ENCODE measurements at places on chromosomes 12 and 14.

DNA sequence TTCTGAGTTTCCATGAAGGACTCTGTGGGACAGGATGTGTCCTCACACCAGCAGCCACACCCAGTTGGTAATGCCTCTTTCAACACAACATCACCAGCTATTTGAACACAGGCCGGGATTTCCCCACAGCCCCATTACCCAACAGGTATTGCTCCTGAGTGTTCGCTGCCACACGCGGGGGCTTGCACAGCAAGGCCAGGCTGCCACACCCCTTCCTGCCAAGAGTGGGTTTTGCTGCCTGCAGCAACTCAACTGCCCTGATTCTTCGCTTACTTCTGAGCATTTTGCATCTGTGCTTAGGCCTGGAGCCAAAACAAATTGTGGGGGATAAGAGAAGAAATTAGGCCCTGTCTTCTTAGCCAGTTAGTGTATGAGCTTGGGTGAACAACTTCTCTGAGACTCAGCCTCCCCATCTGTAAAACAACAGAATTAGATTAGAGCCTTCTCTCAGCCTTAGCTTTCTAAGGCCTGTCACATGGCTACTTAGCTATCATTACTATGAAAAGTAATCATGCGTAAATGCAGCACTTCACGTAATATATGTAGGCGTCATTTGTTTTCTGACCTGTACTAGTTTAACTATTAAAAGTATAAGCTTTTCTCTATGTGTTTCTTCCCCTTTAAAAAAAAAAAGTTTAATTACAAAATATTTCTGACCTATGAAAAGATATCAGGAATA lies 20.0 kb downstream of the CKAP4 start:
- DNase-seq: no peak

- DNase-seq: no peak
Observed at GRCh38 chr12:27185234-27186021, 58.7 kb upstream of the STK38L start.

- no peak for DNase-seq
Observed at GRCh38 chr14:21162081-21162480, 6.2 kb upstream of the OR5AU1 start.

DNA sequence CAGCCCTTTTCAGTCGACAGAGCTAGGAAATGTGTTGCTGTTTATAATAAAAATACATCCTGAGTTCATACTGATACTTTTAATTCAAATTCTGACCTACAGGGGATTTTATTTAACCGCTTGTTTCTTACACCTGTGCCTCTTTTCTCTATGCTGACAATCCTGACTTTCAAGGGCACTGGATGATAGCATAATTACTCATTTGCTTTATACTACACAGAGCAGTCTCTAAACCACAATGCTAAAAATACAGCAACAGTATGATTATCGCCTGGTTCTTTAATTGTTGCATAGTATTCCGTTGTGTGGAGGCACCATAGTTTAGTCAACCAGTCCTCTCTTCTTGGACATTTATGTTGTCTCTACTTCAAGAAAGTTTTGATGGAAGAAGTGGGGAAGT lies 372.9 kb downstream of the DPF3 start:
- no peak for DNase-seq

DNA sequence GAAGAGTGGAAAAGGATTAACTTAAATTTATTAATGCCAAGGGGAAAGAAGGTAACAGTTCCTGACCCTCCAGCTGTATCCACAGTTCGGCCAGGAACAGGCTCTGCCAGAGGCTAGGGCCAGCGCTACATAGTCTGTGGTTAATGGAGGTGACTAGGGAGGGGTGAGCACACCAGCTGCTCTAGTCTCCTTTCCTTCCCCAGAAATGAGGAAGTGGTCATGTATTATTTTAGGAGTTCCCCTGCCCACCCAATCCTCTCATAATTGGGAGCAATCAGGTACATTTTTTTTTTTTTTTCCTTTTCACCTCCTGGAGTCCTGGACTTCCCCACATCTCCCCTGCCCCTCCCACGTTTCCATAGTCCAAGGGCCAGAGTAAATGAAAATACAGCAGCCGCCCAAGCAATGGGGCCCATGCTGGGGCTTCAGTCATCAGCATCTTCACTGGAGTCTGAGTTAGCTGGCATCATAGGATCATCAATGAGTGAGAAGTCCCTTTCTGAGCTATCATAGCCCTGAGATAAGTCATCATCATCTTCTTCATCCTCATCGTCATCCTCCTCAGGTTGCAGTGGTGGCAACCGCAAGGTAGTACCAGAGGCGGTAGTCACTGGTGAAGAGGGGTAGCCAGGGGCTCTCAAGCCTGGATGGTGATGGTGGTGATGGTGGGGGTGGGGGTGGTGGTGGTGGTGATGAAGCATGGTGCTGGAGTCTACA lies 1.5 kb upstream of the SUPT16H start:
- no peak for DNase-seq

DNA sequence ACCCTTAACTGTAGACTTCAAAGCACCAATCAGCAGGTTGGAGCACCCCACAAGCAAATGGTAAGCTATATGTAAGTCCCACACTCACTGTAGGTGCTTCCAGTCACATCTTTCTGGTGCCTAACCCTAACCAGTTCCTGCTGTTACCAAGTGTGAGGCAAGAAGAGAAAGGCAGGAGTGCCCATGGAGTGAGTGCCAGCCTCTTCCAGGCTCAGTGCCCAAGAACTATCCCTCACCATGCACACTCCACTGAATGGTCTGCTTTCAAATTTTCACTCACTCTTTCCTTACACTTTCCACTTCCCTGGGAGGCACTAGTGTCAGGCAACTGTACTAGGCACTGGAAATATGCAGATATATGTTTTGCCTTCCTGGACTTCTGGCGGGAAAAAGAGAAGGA lies 62.2 kb upstream of the ZDHHC17 start:
- no peak for DNase-seq

- DNase-seq: no peak
Observed at GRCh38 chr12:12022306-12022936, 48.3 kb upstream of the BCL2L14 start.

GRCh38 chr14:35046751-35047536 lies 872 bp downstream of the FAM177A1 start:
- no peak for DNase-seq

DNA sequence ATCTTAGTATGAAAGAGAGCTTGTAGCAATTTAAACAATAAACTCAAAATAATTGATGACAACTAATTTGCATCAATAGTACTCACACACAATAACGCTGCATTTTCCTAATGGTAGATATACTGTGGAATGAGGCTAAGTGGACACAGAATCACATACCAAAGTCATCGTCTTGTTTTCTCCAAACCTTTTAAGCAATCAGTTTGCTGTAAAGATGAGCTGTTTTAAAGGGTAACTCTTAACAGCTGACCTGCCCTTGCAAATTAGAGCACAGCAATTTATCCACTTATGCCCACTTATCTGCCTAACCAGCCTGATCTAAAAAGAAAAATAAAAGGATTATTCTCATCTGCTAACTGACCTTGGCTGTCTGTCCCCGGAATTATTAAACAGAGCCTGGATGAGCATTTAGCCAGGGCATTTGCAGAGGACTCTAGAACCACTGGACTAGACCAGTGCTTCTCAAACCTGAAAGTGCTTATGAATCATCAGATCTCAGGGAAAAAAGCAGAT lies 174.3 kb upstream of the BCL2L14 start:
- DNase-seq: no peak

- DNase-seq: peak; percentile 96
Observed at GRCh38 chr12:67358781-67359338, 89.7 kb downstream of the CAND1 start.

GRCh38 chr14:24042746-24043145 lies 9.1 kb upstream of the CARMIL3 start:
- DNase-seq: no peak

DNA sequence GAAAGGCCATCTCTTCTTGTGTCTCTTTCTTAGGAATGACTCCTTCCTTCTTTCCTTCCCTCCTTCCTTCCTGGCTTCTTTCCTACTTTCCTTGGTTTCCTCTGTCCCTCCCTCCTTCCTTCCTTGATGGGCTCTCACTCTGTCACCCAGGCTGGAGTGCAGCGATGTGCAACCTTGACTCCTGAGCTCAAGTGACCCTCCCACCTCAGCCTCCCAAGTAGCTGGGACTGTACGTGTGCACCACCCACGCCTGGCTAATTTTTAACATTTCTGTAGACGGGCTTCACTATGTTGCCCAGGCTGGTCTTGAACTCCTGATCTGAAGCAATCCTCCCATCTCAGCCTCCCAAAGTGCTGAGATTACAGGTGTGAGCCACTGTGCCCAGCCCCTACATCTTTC lies 10.9 kb upstream of the P2RX7 start:
- no peak for DNase-seq

GRCh38 chr12:117470804-117471203 lies 109.4 kb upstream of the NOS1 start:
- no peak for DNase-seq

DNA sequence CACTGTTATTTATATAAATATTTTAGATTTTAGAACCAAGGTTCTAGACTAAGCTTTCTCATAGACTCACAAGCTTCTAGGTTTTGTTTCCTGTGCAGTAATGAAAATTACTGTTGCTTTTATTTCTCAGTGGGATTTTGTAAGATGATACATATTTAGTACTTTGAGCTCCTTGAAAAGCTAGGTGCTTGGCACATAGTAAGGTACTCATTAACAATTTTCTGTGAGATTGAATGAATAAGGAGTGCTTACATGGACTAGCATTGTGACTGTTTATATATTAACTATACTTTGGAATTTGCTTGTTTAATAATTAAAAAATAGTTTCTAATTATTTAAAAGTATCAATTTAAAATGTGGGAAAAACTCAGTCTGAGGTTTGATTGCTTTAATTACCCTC lies 85.7 kb downstream of the MIA2 start:
- no peak for DNase-seq

DNA sequence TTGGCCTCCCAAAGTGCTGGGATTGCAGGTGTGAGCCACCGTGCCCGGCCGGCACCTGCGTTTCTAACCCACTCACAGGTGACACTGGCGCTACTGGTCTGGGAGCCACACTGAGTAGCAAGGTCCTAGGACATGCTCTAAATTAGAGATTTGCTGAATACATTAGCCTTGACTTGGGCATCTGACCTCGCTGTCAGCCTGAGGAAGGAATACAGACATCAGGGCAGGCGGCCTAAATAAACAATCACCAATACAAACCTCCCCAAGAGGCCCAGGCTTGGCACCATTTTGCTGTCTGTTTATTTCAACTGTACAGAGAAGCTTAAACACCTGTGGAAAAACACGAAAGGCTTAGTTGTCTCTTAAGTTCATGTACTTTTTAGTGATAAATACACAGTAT lies 27.5 kb downstream of the P2RX4 start:
- no peak for DNase-seq

DNA sequence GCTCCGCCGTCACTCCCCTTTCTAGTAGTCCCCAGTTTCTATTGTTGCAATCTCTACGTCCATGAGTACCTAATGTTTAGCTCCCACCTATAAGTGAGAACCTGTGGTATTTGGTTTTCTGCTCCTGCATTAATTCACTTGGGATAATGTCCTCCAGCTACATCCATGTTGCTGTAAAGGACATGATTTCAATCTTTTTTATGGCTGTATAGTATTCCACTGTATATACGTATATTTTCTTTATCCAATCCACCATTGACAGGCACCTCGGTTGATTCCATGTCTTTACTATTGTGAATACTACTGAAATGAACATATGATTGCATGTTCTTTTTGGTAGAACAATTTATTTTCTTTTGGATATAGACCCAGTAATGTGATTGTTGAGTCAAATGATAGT lies 114.7 kb downstream of the ANKS1B start:
- no peak for DNase-seq

- DNase-seq: no peak
Observed at GRCh38 chr12:53956251-53956887, 1.7 kb downstream of the HOXC12 start.

DNA sequence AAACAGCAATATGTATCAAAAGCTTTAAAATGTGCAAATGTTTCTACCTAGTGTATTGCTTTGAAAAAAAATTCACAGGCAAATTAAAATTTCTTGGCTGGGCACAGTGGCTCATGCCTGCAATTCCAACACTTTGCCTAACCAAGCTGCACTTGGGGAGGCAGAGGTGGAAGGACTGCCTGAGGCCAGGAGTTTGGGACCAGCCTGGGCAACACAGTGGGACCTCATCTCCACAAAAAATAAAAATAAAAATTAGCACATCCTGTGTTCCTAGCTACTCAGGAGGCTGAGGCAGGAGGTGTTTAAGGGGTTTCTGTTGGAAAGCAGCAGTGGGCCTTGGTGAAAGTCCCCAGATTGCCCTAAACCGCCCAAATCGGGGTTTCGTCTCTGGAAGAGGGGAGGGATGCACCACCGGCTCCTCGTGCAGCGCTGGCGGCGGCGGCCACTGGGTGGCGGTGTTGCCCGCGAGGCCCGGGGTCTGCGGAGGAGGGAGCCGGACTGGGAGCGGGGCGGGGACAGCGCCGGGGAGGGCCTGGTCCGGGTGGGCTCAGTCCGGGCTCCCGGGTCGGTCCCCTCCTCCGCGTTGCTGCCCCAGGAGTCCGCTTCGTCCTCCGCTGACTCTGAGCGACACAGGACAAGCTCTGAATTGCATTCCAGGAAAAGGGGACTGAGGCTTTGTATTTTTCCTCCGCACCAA lies 265.6 kb downstream of the AACS start:
- peak; percentile 7 for DNase-seq

DNA sequence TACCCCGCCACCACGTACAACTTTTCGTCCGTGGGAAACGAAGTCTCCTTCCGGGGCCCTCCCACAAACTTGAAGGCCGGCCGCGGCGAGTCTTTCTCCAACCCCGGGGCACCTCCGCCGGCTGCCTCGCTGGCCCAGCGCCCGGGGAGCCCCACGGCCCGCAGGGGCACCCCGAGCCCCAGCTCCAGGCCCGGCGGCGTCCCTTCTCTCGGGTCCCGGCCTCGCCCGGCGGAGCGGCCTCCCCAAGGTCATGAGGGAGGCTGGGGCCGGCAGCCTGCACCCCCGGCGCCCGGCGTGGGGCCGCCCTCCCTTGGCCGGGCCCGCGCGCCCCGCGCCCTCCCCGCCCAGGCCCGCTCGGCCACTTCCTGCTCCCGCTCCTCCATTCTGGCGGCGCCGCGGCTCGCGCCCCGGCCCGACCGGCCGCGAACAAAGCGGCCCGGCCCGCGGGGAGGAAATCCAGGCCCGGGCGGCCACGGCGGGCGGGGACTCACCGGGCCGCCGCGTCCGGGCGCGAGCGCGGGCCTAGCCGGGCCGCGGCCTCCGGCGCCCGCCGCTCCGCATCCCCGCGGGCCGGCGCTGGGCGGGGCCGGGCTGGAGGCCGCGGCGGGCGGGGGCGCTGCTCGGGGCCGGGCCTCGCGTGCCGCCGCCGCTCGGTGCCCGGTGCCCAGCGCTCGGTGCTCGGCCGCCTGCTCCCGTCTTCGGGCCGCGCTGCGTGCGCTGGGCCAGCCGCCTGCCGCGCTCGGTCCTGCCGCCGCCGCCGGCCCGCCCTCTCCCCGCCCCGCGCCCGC lies at the start of gene AKT1:
Gene AKT1 (minus strand): TSS at position 756 of the 788 bp plus-strand sequence. CDS start 3,105 bp downstream, outside the sequence.
- DNase-seq: no peak

GRCh38 chr12:57896434-57897201 lies 44.7 kb upstream of the ATP23 start:
- peak; percentile 92 for DNase-seq

GRCh38 chr12:131103669-131104462 lies 150.2 kb downstream of the ADGRD1 start:
- no peak for DNase-seq
